ENCODE measurements at places on chromosomes 7 and 10.

- DNase-seq = no peak
These were observed 48.1 kb upstream of the SEPTIN7 start for GRCh38 chr7:35752742-35753141.

- no peak for DNase-seq
These were observed 6.3 kb downstream of the MTPN start for GRCh38 chr7:135970682-135971365.

- no peak for DNase-seq
These were observed 30.2 kb downstream of the ENTPD7 start for GRCh38 chr10:99689461-99689860.

GRCh38 chr7:25926009-25926408 lies 226.0 kb upstream of the NFE2L3 start:
- no peak for DNase-seq

GRCh38 chr7:5266191-5267028 lies 16.3 kb upstream of the SLC29A4 start:
- no peak for DNase-seq

DNA sequence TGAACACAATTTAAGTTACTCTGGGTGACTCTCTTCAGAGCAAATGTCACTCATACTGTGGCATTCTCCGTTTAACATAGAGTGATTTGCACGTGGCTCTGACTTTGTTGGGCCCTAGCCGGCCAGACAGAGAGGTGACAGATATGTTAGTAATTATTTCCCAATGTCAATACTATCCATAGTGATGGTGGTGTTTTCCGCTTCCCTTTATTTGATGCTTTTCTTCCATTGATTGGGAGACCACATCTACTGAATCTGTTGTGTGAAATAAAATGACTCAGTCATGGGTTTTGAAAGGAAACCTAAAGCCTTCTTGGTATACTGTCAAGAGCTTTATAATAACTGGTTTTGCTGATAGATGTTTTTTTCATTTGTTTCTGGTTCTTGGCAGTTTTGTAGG lies 7.4 kb downstream of the AVL9 start:
- peak; percentile 38 for DNase-seq

- no peak for DNase-seq
These were observed 51.4 kb upstream of the KIAA1217 start for GRCh38 chr10:24157567-24157966.

DNA sequence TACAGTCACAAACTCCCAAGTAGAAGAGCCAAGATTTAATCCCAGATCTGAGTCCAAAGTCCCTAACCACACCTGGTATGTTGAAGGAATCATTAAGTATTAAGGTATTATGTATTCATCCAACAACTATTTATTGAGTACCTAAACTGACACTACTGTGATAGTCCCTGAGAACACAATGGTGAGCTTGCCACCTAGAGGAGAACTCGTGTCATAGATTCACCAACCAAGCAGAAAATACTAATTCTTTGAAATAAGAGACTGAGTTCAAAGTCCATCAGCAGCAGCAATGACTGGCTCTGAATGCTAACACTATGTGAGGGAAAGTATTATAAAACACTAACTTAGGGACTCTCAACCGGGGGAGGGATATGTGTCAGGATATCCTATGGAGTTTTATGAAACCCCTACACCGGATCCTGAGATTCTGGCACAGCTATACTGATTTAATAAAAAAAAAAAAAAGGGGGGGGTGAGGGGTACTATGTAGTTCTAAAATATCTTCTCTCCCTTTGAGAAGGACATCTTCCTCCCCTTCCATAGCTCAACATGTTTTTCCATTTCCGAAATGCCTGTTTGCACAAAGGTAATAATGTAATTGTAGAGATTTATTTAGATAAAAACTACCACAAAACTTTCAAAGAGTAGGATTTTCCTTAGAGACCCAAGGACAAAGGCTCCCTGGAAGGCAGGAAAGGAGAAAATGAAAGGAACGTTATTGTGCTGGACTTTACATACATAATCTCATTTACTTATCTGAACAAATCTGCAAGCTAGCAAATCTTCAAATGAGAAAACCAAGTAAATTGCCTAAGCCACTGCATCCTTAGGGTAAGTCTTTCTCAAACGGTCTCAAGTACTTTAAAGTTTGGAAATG lies 1.6 kb downstream of the NCOA4 start:
- DNase-seq = no peak

GRCh38 chr10:95133997-95134396 lies 60.0 kb upstream of the ACSM6 start:
- DNase-seq = no peak

DNA sequence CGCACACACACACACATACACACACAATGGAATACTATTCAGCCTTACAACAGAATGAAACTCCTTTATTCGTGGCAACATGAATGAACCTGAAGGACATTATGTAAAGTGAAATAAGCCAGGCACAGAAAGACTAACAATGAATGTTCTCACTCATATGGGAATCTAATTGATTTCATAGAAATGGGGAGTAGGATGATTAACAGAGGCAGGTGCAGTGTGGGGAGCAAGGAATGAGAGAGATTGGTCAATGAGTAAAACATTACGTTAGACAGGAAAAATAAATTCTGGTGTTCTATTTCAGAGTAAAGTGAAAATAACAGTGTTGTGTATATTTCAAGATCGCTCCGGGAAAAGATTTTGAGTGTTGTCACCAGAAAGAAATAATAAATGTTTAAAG lies 694.5 kb downstream of the NXPH1 start:
- no peak for DNase-seq

DNA sequence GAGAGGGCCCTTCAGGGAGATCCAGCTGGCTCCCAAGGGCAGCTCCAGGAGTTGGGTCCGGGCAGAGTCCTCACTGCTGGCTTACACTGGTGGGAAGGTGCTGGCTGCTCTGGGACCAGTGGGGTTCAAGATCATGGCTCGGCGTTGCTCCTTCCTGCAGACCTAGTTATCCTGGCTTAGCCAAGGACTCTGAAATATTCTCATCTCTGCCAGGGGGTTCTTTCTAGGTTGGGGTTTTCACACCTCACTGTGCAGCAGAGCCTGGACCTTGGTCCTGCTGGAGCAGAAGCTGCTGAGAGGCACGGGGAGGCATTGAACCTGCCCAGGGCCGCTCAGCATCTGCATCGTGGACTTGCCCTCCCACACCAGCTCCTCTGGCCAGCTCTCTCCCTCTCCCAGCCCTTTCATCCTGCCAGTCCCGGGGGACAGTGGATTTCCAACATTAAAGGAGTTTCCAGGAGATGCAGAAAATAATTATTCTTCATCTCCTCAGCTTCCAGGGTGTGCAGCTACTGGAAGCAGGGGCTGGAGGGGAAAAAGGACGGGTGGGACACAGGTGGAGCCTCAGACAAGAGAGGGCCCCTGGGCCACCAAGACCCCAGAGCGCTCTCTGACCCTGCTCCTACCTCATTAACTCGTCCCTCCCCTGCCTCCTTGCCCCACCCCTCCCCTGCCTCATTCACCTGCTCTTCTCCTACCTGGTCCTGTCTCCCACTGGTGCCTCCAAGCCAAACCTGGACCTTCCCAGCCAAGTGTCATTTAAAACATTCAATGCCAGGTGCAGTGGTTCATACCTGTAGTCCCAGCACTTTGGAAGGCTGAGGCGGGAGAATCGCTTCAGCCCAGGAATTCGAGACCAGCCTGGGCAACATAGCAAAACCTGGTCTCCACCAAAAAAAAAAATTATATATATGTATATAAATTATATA lies 42.5 kb downstream of the JAKMIP3 start:
- DNase-seq = no peak

DNA sequence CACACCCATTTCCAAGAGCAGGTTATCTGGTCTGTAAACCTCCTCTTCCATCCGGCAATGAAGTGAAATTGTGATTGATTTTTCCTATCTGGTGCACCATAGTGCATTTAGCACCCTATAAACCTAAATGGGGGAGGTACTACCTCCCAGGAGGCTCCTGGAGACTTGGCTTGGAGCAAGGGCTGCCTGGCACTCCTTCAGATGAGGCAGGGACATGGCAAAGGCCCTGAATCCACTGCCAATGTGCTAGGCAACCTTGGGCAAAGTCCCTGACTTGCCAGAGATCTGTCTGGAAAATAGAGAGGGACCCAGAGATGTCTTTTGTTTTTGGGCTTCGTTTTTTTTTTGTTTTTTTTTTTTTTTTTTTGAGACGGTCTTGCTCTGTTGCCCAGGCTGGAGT lies 6.7 kb upstream of the GRID1 start:
- DNase-seq = no peak

DNA sequence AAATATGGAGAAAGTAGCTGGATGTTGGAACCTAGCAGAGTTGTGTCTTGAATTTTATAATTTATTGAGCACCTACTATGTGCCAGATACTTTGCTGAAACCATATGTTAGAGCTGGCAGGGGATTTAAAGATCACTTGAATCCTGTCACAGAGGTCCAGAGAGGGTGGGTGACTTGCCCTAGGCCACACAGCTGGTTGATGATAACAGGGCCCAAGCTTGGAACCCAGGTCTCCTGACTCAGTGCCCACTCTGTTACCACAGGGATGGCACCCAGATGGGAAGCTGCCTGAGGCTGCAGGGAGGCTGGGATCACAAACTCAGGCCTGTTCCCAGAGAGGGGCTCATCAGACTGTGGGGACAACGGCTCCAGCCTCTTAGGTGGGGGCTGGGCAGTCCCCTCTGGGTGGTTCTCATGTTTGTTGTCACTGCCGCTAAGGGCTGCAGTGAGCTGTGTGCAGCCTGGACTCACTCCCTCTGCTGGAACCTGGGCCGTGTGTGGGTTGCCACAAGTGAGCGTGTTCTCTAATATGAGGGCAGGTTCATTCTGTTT lies 18.6 kb downstream of the GOLGA7B start:
- no peak for DNase-seq

DNA sequence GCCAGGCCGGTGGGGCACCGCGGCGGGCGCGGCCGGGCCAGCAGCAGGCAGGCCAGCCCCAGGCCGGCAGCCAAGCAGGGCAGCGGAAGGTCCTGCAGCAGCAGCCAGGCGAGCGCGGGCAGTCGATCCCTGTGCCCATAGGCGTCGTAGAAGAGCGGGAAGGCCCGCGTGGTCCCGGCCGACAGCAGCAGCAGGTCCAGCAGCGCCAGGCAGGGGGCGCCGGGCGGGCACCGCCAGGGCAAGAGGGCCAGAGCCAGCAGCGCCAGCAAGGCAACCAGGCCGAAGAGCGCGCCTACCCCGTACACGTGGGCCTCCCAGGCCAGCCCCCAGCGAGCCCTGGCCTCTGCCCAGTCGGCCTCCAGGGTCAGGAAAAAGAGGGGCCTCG lies 8.4 kb upstream of the RBM28 start:
- DNase-seq = no peak

DNA sequence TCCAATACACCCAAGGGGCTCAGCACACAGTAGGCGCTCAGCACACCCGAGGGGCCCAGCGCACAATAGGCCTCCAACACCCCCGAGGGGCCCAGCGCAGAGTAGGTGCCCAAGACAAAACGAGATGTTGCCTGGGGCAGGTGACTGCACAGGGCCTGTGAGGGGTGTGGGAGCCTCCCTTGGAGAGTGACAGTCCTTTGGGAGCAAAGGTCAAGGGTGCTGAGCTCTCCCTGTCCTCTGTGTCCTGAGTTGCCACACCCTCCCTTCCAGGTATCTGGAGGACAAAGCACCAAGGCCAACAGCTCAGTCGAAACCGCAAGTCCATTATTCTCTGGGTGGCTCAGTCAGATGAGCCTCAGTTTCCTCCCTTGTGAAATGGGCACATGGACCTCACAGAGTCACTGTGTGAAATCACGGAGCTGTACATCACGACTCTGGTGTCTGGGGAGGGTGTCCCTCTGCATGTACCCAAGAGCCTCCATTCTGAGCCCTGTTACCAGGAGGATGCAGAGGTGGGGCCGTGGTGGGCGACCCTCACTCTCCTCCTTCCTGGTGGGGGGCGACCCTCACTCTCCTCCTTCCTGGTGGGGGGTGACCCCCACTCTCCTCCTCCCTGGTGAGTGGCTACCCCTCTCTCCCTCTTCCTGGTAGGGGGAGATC lies 81.3 kb downstream of the FOXL3 start:
- no peak for DNase-seq

GRCh38 chr7:107613948-107614347 lies 33.9 kb downstream of the BCAP29 start:
- DNase-seq = no peak

DNA sequence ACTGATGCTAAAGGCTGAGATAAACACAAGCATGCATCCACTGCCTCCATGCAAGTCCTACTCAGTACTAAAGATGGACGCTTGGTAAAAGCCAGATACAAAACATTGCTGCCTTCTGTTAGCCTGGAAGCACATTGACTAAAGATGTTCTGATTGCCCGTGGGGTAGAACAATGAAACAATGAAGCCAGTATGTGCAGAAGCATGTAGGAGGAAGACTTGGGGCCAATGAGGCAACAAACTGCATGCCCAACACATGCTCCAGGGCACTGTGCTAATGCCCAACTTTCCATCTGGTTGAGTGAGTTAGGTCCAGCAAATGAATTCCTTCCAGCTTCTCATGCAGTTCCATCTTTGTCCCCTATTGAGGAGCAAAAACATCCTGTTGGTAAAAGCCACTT lies 1245.5 kb downstream of the GATA3 start:
- DNase-seq = no peak

- no peak for DNase-seq
These were observed 18.7 kb downstream of the GRID1 start for GRCh38 chr10:86347856-86348255.

DNA sequence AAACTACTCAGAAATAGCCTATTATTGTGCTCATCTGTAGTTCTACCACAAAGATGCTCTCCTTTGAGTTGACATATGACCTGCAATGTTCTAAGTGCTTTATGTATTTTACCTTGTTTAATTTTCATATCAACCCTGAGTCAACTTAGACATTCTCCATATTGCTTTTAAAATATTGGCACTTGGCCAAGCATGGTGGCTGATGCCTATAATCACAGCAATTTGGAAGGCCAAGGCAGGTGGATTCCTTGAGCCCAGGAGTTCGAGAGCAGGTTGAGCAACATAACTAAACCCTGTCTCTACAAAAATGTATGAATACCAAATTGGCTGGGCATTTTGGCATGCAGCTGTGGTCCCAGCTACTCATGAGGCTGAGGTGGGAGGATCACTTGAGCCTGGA lies 50.6 kb downstream of the PRKG1 start:
- no peak for DNase-seq

DNA sequence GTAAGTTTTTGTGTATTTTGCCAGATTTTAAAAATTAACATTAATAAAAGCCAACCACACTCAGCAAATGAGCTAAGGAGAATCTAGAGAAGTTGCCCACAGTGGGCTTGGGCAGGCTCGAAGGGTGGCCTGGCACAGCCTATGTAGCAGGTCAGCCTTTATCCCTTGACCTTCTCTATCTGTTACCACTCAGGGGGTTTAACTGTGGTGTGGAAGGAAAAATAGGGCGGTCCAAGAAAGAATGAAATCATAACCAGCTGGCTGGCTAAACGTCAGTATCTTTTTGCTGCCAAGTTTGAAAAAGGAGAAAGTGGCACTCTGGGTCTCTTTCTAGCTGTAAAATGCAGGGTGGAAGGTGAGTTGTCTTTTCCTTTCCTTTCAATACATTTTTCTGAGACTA lies 130.3 kb upstream of the ASAH2 start:
- DNase-seq = no peak

- DNase-seq = no peak
These were observed 339.8 kb downstream of the FRMD4A start for GRCh38 chr10:13990946-13991345.

- DNase-seq = no peak
These were observed 575.6 kb downstream of the ARL4A start for GRCh38 chr7:13262929-13263530.
